Activated CD8-positive, alpha-beta memory T cell treated with anti-CD3 and anti-CD28 coated beads for 48 hours (primary cell): ENCODE measurements at places on chromosomes 2 and 18.

- no peak for DNase-seq
These were observed 124.8 kb upstream of the RNF152 start for GRCh38 chr18:62017618-62018017.

DNA sequence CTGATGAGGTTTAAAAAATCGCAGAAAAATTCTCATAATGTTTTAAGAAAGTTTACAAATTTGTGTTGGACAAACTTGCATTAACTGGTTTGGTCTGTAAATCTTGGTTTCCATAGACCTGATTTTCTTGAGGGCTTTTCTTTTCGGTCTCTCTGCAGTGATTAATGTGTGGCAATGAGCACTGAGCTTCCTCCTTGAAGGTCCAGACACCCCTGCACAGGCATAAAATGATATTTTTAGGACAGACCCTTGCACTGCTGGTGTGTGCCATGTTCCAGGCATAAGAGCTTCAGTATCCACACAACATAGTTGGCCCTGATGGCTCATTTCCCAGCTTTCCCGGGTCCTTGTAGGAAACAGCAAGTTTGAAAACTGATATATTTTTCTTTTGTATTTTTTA, 33.7 kb downstream of the MRPL33 start:
- no peak for DNase-seq

GRCh38 chr2:219060821-219061791, at the start of gene IHH:
TSS of gene IHH (minus strand) at chr2:219060921. CDS start at chr2:219060467, 454 bp downstream.
- no peak for DNase-seq

GRCh38 chr2:188091220-188091619, 200.5 kb upstream of the GULP1 start:
- no peak for DNase-seq

DNA sequence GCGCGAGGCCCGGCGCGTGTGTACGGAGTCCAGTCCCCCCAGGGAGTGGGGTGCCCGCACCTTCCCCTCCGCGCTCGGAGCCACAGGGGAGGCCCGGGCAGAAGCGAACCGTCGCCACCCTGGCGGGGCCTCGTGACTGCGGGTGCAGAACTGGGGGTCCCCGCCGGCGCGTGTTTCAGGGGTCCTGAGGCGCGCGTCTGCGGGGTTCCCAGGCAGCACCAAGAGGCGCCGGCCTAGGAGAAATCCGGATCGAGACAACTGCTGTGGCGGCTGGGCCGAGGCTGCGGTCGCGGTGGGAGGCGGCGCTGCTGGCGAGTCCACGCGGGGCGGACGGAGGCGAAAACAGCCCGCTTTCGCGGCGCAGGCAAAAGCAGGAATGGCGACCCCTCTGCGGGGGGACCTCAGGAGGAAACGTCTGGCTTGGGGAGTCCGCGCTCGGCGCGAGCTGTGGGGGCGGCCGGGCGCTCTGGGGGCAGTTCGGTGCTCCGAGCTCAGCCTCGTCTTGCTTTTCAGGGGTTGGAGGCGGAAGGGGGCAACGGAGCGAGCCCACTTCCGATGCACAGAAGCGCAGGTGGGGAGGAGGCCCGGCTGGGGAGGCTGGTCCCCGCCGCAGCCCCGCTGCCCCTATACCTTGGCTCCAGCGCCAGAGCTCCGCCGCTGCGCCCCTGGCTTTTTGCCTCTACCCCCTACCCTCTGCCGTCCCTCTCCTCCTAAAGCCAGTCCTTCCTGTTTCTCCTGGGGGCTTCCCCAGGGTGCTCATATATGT, 81.5 kb upstream of the LDLRAD4 start:
- no peak for DNase-seq

DNA sequence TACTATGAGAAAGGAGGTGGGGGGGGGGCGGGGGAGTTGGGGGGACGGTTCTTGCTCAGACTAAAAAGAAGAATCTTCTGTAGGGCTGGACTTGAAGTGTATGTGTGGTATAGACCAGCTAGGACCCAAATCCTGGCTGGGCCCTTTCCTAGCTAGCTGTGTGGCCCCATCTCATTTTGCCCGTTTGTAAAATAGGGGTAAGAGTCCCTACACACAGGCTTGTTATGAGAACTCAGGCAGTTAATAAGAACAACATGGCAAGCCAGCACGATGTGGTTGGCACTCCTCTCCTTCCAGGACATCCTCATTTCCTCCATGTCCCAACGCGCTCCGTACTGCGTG, 1.1 kb downstream of the EVA1A start:
- DNase-seq = no peak

GRCh38 chr18:39425172-39425850, 1859.7 kb upstream of the CELF4 start:
- DNase-seq = no peak

DNA sequence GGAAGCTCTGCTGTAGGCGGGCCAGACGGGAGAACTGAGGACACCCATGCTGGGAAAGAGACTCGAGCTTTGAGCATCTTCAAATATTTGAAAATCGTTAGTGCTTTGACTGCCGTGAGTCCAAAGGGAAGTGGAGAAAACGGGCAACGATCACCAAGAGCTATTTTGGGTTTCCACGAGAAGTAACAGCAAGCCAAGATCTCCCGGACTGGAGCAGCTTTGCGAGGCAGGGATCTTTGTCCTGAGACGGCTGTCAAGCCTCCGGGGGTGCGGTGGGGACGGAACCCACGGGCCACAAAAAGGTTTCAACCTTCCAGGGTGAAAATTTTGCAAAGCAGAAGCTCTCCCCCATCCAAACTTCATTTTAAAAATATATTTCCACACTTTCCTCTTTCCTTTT, 195.8 kb downstream of the NDUFA10 start:
- DNase-seq = no peak

- DNase-seq = no peak
These were observed 265.8 kb downstream of the TTC32 start for GRCh38 chr2:19635951-19636510.

GRCh38 chr2:232998666-232998985, 14.4 kb downstream of the NGEF start:
- DNase-seq = no peak

DNA sequence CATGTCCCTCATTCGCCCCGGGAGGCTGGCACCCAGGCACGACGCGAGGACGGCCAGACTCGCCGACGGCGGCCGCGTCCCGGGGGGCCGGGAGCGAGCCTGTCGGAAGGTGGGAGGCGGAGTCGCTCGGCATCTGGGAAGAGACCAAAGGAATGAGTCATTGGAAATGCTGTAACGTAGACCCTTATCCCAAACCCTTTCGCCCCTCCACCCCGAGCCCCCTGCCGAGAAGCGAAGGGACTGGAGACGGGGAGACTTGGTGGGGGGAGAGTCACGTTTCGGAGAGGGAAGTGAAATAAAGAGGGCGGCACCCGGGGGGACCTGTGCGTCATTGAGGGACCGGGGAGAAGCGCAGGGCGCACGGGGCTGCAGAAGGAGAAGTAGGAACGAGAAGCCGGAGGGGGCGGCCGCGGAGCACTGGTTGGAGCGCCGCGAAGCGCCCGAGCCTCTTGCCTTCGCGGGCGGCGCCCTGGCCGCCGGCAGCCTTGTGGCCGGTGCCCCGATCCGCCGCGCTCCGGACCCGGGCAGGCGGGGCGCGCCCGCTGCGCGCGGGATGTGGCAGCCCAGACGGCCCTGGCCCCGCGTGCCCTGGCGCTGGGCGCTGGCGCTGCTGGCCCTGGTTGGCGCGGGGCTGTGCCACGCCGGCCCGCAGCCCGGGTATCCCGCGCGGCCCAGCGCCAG, at the start of gene EMILIN2:
Gene EMILIN2, plus strand, starts transcription at position 371 of the 681 bp plus-strand sequence. Its CDS starts 183 bp downstream, at position 554.
- DNase-seq = peak; percentile 31

GRCh38 chr2:65790676-65790935, 358.2 kb upstream of the SPRED2 start:
- no peak for DNase-seq

DNA sequence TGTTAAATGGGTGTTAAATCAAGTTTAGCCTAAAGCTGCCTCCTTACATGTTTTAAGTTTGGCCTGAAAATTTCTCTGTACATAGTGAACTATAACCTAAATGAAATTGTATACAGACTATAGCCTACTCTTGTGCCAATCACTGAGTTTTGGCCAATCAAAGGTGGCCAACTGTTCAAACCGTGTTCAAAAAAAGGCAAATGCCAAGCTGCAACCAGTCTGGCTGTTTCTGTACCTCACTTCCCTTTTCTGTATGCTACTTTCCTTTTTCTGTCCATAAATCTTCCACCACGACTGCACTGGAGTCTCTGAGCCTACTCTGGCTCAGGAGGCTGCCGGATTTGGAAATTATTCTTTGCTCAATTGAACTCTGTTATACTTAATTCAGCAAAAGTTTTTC, 121.0 kb downstream of the SPOPL start:
- no peak for DNase-seq

DNA sequence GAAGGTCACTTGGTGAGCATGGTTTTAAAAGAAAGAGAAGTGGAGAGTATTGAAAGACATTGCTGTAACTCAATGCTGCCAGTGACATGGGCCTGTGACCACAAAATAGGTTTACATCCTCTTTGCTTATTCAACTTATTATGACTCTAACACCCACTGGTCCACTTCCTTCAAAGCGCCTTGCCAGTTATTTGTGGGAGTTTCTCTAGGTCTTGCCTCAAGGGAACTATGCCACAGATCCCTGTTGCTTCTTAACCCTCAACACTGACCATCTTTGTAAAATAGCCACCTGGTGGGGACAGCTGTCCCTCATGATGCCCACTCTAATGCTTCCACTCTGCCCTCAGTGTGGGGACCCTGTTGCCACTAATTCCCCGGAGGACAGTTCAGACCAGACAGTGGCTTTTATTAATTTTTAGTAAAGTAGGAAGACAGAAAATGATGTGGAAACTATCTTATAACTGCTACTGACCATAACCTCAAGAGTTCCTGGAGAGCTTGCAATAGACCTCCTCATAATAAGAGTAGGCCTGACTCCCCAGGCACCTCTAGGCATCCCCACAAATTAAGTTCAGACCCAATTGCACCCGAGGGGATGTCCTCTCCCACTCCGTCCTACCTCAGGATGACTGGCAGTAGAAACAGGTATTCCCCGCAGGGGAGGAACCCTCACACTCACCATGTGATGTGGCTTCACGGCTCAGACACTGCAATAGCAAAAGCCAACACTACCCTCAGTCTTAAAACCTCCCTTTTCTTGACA, 31.3 kb upstream of the SLC25A52 start:
- no peak for DNase-seq

DNA sequence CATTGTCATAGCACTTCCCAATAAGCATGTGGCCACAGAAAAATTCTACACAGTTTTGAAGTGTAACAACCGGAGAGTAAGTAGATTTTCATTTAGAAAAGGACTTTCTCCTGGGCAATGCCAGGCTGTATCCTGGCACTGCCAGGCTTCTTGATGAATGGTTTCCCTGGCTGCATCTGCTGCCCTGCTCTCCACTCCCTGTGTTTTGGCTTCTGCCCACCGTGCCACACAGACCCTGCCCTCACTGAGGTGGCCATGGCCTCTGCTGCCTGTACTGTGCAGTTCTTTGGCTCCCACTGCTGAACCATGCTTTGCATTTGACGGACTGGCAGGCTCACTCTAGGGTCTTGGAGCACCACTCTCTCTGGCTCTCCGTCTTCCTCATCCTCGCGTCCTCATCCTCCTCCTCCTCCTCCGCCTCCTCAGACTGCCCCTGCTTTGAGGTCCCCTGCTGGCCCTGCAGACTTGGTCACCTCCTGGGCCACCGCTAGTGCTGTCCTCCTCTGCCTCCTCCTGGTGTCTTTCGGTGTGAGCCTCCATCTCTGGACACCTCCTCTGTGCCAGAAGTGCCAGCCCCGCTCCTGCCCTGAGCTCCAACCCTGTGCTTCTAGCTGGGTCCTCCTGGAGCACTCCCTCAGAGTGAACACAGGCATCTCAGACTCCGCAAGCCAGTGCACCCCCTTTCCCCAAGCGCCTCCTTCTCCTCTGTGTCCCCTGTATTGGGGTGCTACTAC, 45.9 kb upstream of the CNGA3 start:
- DNase-seq = no peak

GRCh38 chr2:29703336-29703735, 218.1 kb downstream of the ALK start:
- no peak for DNase-seq

DNA sequence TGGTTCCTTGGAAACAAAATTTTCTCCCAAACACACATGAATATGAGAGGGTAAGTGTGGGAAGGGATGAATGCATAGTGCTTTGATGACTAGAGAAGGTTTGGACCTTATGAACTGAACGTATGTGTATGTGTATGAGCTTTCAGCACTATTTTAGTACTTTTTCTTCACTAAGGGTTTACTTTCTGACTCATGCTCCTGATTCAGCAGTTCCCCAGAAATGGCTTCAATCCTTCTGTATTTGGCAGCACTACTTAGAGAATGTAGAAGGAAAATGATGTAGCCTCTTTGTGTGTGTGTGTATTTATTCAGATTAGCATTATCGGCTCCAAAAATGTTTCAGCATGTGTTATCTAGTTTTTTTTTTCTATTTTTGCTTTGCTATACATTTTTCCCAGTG, 22.2 kb downstream of the KCNJ3 start:
- DNase-seq = no peak

DNA sequence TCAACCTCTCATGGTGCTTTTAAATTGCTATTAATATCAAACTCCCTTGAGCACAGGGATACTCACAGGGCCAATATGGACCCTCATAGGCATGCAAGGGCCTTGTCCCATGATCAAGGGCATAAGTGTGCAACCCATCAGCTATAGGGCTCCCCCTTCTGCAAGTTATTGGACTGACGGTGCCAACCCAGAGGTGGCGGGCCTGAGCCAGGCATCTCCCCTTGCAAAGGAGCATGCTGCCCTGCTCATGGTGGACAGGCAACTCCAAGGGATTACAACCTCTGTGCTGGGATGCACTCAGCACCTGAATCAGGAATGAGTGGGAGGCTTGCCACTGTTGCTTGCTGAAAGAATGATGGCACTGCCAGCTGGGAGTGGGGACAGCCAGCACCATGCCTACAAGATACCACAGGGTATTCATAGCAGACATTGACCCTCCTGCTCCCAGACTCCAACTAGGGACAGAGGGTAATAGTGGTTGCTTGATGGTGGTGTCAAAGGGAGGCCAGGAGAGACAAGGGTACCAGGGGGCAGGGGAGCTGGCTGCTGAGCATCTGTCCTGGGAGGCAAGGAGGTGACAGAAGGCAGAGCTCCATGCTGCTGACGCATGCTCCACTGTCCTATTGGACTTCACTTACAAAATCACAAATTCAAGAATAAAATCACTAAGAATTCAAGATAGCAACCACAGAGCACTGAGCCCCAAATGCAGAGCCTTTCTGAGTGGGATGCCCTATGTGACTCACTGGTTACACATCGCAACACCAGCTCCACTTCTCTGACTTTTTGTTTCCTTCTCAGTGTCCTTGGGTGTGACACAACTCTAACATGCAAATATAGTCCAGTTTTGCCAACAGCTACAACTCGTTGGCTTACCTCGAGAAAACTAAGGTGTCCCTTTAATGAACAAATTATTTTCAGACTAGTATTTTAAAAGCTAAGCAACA, 157.1 kb upstream of the CCDC150 start:
- DNase-seq = no peak
